ENCODE measurements at places on chromosomes 11 and 22. TPM values are rescaled to one million over a fixed set of nuclear protein-coding genes. Genes with fewer than 3 reads are reported as not detected.

DNA sequence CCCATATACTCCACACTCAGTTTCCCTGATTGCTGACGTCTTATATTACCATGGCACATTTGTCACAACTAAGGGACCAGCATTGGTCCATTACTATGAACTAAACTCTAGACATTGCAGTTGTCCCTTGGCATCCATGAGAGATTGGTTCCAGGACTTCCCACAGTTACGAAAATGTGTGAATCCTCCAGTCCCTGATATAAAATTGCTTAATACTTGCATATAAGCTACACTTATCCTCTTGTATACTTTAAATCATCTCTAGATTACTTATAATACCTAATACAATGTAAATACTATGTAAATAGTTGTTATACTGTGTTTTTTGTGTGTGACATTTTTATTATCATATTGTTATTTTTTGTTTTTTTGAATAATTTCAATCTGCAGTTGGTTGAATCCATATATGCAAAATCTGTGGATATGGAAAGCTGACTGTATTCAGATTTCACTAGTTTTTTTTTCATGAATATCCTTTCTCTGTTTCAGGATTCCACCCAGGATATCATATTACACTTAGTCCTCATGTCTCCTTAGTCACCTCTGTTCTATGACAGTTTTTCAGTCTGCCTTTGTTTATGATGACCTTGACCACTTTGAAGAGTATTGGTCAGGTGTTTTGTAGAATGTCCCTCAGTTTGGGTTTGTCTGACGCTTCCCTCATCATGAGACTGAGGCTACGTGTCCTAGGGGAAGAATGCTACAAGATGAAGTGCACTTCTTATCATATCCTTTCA, 55.3 kb downstream of the INSC start:
- no peak for DNase-seq

Gene ARRB1
- 1.0 TPM for total RNA-seq

DNA sequence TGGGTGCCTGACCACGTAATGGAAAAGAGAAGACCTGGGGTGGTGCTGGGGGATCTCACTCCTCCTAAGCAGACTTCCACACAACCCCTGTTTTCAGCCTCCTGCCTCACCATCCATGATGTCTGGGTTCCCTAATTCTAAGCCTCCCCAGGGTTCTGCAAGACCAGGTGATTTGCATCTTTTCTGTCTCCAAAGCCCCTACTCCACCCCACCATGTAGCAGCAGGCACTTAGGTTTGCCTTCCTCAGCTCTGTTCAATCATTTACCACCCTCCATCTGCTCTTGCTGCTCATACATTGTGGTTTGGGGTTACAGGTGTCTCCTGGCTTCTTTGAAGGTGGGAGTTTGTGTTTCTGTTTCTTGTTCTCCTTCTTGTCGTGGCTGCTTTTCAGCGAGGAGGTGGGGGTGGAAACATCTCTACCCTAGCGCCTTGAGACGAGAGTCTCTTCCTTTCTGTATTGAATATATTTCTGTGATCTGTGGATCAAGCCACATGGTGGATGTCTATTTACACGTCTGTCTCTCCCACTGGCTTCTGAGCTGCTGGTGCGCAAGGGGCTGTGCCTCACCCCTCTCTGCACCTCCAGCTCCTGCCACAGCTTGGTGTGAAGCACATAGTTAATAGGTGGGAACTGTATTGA, 6.6 kb upstream of the SSTR3 start:
- DNase-seq, result no peak

Gene FOLH1
- total RNA-seq, result not detected

GRCh38 chr11:34219279-34219678, 113.8 kb downstream of the NAT10 start:
- no peak for DNase-seq

- no peak for DNase-seq
These were observed 30.4 kb upstream of the CREB3L1 start for GRCh38 chr11:46247090-46247489.

- no peak for DNase-seq
These were observed 25.2 kb downstream of the BCR start for GRCh38 chr22:23205339-23206049.

Gene DDTL
- not detected for total RNA-seq

DNA sequence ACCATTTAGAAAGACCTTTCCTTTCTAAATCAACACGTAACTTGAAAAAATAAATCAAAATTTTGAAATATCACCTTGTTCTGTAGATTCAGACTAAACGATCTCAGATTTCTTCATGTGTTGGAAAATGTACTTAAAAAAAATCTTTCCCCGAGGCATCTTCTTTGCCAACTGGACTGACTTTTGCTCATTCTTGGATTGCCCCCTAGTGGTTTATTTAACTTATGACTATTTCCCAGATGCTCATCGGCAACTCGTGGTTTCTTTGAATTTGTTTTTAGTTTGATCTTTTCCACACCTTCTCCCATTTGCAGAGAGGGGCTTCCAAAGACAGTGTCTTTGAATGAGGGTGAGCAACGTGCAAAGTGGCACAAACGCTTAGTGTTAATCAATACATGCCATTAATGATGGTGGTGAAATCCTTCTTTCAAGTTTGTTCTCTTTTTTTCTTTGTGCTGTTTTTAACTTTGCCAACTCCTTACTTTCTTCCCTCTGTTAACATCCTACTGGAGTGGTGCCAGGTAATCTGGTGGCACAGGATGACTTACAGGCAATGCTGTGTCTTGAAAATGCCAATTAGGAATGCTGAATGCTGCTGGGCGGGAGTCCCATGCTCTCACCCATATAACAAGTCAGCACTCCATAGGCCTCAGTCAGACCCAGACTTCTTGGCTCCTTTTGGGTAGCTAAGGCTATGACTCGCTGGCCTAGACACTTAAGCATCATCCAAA, 18.3 kb downstream of the PRSS23 start:
- peak; percentile 73 for DNase-seq

Gene USP35
- 12.5 TPM for total RNA-seq

- DNase-seq, result no peak
These were observed 48.0 kb downstream of the CABIN1 start for GRCh38 chr22:24059121-24059520.

DNA sequence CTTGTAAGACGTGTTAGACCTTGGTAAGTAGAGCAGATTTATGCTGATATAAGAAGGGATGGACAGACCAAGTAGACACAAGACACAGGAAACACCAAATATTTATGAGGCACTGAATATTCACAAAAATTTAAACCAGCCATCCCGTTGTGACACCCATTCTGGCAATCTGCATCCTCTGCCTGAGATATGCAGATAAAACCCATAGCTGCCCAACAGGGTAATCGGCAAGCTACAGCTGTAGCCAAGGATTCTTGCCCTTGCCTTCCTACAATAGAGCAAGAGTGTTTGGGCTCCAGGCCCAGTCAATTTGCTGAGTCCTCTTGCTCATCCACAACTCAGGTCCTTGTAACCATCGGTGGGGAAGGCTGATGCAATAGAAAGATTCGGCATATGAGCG, 18.5 kb upstream of the MPZL2 start:
- no peak for DNase-seq

DNA sequence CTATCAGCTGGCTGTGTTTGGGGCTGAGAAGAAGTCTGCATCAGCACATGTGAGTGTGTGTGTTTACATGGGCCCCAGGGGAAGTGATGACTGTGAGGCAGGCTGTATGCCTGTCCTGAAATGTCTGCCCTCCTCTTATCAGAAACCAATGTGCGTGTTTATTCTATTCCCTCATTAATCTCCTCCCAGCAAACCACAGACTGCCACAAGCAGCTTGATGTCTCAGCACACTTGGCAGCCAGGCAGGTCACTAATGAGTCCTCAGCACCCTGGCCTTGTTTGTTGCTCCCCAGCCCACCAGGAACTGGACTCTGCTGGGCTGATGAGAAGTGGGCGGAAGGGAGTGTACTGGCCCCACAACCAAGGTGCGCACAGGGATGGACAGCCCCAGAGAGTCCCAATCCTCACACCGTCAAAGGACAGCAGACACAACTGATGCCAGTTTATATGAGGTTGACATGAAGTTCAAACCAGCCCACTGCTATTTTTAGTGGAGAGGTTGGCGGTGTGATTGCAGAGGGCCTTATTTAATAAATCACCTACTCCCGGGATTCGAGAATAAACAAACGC, 225.8 kb downstream of the ETS1 start:
- DNase-seq, result no peak

Gene CBL
- total RNA-seq, result 20.7 TPM

GRCh38 chr11:74636630-74637184, 44.3 kb downstream of the POLD3 start:
- DNase-seq, result no peak

DNA sequence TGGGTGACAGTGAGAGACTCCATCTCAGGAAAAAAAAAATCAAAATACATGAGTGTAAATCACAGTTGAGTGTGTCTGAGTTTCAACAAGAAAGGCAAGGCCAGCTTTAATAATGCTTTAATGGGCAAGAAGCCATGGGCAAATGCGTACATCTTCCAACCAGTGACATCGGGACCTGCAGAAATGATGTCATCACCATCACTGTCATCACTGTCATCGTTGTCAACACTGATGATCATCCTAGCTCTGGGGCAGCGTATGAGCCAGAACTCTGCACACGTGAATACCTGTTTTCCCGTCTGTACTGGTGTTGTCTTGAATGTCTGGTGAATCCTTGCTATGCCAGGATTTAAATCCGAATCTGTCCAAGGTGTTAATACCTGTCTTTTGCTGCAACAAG, 712.5 kb downstream of the BRD1 start:
- no peak for DNase-seq

Gene INPP5J
- total RNA-seq, result 1.5 TPM

GRCh38 chr22:42725606-42726355, 5.1 kb upstream of the A4GALT start:
- DNase-seq, result no peak

GRCh38 chr22:37926771-37927636, 20.9 kb downstream of the MICALL1 start:
- no peak for DNase-seq

Gene TUBA8
- 0.39 TPM for total RNA-seq
